CD8-positive, alpha-beta T cell (primary cell): ENCODE measurements at places on chromosomes 11 and 22.

DNA sequence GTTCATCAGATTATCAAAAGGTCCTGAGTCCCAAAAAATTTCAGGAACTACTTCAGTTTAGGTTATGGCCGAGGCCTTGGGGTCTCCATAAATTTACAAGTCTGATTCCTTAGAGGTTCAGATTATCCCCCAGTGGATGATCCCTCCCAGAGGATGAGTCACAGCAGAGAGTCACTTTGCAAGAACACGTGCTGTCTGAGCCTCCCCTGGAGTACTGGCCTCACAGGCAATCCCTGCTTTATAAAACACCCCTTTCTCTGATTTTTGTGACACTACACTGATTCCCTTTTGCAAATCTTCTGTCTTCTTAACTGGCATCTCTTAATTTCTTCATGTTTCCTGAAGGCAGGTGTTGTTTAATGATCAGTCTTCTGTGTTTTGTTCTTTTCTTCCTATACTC, 45.3 kb downstream of the CCDC34 start:
- DNase-seq: no peak

DNA sequence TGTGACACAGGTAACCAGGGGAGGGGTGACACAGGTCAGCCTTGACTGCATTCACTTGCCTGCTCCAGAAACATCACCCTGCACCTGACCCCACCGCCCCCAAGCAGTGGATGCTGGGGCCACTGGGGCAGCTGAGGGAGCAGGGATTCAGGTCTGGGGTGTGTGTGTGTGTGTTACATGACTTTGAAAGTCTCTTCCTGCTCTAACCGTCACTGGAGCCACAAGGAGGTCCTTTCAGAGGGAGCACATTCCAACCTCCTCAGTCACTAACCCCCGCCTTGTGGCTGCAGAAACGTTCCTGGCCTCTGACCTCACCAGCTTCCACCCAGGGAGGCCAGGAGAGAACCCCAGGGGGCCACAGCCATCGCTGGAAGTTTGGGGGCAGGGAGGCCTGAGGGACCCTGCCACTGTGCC, 2.9 kb upstream of the FOSL1 start:
- DNase-seq: no peak

DNA sequence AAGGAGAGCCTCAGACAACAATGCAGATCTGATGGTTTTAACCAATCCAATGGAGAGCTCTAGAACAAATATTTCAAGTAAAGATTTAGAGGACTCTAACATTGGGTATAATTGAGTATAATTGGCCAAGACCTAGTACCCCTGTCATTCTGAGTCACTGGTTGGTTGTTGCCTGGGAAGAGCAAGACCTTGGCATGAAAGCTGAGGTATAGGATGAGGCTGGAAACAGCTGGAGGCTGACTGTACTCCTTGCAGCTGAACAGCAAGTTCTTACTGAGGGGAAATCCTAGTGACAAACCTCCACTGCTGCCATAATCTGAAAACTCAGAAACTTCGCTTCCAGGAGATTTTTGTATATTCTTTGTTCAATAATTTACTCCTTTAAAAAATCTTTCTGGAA, 54.3 kb upstream of the MUC15 start:
- no peak for DNase-seq

GRCh38 chr22:41862530-41863266, 29.8 kb downstream of the SREBF2 start:
- DNase-seq: no peak

DNA sequence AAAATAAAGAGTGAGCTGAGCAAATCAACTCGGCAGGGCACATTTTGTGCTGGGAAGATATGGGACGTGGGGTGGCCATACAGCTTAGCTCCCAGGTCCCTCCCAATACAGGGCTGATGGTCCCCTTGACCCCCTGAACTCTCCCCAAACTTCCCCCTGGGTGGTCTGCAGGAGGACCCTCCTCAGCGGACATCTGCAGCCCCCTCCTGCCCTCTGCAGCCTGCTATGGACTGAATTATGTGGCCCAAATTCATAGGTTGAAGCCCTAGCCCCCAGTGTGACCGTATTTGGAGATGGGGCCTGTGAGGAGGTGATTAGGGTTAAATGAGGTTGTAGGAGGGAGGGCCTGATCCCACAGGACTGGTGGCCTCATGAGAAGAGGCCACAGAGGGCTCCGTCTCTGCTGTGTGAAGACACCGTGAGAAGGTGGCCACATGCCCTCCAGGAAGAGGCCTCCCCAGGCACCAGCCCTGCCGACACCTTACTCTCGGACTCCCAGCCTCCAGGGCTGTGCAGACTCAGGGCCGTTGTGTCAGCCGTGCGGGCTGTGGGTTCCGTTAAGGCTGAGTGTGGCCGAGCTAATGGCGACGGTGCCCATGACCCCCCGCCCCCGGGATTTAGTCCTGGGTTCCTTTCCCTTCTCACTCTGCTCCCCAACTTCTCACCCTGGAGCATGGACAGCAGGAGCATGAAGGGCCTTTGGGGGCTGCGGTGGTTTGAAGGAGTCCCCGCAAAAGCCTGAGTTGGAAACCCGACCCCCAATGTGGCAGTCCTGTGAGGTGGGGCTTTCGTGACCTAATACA, 1042.8 kb downstream of the BRD1 start:
- DNase-seq: no peak

GRCh38 chr11:32870676-32871075, 21.9 kb upstream of the QSER1 start:
- DNase-seq: peak; percentile 38

GRCh38 chr22:31345331-31346254, 553 bp downstream of the PATZ1 start:
- peak; percentile 78 for DNase-seq

DNA sequence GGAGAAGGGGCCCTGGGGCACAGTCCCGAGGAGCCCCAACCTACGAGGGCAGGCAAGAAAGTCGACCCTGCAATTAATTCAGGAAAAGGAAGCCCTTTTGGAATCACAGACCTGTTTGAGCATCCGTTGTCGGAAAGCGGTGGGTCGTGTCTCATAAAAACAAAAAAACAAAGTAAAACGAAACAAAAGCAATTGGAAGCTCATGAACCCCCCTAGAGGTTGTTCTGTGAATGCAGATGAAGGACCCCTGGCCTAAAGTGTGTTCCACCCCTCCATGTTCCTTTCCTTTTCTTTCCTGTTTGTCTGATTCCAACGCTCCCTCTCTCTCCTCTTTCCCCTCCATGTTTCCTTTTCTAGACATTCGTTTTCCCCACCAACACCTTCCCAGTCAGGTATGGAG, 203.7 kb downstream of the GRIK4 start:
- no peak for DNase-seq

- no peak for DNase-seq
Observed at GRCh38 chr22:44576311-44577260, 78.6 kb upstream of the RTL6 start.

DNA sequence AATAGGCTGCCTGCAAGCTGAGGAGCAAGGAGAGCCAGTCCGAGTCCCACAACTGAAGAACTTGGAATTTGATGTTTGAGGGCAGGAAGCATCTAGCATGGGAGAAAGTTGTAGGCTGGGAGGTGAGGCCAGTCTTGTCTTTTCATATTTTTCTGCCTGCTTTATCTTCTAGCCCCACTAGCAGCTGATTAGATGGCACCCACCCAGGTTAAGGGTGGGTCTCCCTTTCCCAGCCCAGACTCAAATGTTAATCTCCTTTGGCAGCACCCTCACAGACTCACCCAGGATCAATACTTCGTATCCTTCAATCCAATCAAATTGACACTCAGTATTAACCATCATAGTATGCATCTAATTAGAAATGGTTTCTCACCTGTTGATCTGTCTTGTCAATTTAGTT, 5.0 kb upstream of the COX8A start:
- no peak for DNase-seq

DNA sequence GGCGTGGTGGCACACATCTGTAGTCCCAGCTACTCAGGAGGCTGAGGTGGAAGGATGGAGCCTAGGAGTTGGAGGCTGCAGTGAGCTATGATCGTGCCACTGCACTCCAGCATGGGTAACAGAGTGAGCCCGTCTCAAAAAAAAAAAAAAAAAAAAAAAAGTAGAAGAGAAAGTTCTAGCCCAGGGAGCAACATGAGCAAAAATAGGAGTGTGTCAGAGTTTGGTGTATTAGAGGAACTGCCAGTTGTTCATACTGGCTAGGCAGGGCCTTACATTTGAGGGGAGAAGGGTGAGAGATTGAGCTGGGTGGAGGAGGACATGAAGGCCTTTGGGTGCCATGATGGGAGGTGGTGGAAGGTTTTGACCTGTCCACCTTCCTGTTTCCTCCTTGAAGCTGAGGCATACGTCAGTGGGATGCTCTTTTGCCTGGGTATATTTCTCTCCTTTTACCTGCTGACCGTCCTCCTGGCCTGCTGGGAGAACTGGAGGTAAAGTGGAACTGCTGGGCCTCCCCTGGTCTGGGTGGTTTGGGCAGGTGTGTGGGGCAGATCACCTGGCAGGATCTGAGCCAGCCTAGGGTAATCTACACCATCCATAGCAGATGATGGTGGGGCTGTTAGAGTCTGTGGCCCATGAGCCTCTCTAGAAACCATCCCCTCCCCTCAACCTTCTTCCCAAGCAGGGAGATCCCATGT, 7.3 kb downstream of the SIDT2 start:
- no peak for DNase-seq

DNA sequence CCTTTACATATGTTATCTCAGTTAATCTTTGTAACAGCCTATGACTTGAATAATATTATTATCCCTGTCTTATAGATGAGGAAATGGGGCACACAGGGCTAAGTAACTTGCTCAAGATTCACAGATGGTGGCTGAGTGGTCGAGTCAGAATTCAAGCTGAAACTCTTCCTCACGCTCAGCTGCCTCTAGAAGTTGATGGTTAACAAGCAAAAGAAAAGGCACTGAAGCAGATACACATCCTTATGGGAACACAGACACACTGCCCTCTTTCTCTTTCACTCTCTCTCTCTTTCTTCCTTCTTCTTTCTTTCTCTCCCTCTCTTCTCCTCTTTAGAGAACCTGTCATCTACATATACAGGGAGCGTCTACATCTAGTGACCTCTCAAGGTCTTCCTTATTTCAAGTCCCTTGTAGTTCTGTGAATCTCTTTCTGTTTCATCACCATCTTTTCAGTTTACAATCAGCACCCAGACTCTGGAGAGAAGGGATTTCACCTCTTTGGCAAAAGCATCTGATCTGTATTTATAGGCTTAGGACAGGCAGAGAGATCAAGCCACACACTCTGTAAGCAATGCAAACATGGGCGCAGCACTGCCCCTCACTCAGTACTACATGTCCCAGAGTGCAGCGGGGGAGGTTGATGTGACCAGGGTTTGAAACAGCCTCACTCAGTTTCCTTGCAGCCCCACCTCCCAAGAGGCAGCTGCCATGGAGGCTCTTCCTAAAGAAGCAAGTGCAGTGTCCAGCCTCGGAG, 75.7 kb downstream of the GRAMD1B start:
- no peak for DNase-seq

DNA sequence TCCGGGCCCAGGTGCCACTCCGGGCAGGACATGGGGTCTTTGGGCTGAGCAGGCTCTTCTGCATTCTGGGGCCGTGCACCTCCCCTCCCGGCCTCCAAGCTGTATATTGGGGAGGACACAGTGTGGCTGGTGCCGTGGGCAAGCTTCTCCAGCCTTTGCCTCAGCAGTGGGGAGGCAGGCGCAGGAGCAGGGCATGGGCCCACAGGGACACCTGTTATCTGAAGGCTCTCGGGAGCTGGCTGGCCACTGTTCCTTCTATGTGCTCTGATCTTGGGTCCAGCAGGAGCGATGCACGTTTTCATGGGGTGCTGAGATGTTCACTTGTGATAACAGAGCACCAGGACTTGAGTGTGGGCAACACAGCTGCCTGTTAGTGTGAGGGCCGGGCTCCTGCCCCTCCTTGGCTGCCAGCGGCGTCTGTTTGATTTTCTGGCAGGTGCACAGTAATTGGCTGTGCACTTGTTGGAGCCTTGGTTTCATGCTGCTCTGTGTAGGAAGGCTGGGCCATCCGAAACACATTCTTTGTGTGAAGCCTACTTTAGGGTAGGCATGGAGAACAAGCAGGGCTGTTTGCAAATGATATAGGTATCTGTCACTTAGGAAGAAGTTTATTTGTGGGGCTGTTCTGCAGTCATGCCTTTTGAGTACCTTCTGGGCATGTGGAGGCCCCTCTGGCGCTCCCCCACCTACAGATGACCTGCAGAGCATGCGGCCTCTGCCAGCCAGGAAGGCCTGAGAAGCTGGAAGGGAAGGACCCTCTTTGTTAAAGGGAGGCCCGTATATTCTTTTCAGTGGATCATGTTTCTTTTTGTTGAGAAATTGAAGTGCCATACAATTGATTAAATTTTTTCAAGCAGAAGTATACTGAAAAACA, 201.5 kb downstream of the TBC1D22A start:
- no peak for DNase-seq

- no peak for DNase-seq
Observed at GRCh38 chr11:69557266-69557665, 75.8 kb downstream of the LINC01488 start.

GRCh38 chr11:19984048-19984742, 176.1 kb downstream of the DBX1 start:
- DNase-seq: no peak

DNA sequence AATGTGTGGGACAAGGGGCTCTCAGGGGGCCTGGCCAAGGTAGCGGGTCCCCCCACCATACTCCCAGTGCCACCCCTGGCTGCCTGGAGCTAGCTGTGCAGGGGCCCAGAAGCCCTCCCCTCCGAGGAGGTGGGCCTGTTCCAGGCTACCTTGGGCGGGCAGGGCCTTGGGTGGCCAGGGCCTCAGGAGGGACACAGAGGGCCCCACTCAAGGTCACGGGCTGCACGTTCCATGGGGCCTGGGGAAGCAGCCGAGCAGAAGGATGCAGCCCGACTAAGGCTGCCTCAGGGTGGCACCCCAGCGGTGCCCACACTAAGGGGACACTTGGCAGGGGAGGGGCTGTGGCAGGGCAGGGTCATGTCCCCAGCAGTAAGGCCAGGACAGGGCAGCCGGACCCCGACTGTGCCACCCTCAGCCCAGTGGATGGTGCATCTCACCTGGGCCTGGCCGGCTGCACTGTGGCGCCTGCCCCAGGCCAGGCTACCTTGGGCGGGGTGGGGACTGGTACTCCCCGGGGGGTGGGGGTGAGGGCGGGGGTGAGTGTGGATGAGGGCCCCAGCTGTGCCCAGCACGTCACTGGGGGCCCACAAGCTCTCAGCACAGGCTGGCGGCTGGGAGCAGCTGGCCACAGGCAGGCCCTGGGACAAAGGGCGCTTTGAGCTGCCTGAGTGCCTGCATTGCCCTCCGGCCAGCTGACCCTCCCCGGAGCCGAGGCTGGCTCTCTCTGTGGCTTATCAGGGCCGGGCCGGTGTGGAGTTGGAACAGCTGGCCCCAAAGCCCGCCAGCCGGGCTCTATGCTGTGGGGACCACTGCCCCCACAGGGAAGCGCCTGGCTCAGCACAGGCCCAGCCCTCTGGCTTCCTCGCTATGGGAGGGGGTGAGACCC, 117.1 kb downstream of the KCNQ1 start:
- DNase-seq: no peak
